ENCODE measurements at places on chromosomes 5 and 9. TPM values are rescaled to one million over a fixed set of nuclear protein-coding genes. Genes with fewer than 3 reads are reported as not detected.

Gene PRDM9
- not detected for total RNA-seq

DNA sequence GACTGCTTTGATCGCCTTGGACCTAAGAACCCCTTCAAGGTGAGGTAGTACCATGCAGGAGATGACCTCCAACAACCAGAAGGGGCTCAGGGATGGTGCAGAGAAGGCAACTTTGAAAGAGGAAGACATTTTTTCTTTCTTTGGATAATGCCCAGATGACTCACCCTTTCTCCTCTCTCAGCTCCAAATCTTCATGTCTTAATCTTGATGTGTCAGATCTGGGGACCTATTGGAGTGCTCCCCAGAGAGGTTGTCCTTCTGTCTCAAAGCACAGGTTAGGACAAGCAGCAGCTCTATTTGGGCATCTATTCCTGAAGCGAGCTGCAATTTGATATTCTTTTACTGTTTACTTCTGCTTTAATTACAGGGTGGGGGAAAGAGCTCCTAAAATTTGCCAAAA is 229.9 kb upstream of the MAP3K1 start:
- H3K4me3 ChIP-seq, result no peak overlapping the region
- H3K4me1 ChIP-seq, result peaks cover 45% of the 10 kb centered on the region
- H3K27me3 ChIP-seq, result no peaks in the 10 kb centered on the region
- DNase-seq, result no peak
- H3K27ac ChIP-seq, result no peak overlapping the region

DNA sequence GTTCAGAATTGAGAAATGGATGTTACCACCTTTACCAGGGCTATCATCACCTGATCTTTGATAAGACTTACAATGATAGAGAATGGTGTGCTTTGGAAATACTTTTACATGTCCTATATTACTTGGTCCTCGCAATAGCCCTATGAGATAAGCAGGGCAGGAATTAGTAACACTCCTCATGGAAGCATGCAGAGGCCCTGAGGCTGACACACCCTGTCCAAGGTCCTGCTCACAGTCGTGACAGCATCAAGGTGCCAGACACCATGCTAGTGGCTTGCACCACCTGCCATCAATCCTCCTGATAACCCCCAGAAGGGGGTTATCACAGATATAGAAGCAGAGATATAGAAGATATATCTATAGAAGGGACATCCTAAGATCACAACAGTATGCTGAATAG is 216.8 kb upstream of the TBC1D2 start:
- no peak overlapping the region for H3K4me3 ChIP-seq
- H3K27me3 ChIP-seq, result no peaks in the 10 kb centered on the region
- no peak for DNase-seq
- H3K4me1 ChIP-seq, result no peaks in the 10 kb centered on the region
- H3K36me3 ChIP-seq, result no peaks in the 10 kb centered on the region

DNA sequence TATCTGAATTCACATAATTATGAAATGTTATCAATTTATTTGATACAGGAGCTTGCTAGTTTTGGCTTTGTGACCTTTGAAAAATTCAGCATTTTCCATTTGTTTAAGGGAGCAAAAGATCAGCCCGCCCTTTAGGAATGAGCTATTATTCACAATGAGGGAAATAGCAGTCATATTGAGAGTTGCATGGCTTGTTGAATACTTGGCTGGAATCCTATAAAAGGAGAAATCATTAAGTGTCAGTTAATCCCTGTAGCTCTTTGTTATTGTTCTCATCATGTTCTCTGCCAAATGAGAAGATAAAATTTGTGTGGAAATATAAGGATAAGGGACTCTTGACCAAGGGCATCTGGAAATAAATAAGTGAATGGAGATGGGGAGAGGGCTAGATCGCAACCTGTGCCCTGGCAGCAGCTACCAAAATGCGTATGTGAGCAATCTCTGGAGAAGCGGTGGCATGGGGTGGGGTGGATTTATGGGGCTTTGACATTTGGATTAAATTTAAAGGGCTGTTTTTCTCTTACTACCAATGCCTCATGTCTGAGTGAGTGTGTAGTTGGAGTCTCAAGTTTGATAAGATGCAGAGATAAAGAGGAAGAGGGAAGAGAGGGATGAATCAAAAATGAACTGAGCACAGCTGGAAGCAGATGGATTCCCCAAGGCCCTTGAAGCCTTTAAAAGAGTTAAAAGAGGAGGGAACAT is 237.6 kb downstream of the NNT start:
- H3K36me3 ChIP-seq, result no peaks in the 10 kb centered on the region
- no peak overlapping the region for H3K4me3 ChIP-seq

Gene FRRS1L
- 0.03 TPM for total RNA-seq

Measured in T-cell (primary cell).